ENCODE measurements at places on chromosomes 4 and X.

- DNase-seq = no peak
These were observed 77.0 kb upstream of the STX18 start for GRCh38 chr4:4618847-4619246.

DNA sequence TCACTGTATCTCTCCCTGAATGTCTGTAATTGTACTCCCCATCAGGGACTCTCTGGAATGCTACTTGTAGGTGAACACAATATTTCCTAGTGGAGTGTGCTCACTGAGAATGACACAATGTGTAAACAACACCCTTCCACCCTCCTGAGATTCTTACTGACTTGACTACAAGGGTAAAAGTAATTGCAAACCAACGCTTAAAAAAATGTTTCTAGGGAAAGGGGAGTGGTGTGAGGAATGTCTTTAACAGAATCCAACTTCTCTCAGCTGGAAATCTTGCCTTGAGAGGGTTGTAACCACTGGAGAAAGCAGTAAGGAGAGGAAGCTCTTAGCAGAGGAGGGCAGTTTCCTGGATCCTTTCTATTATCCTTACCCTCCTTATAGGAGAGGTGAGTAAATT is 5.1 kb upstream of the RAPGEF2 start:
- no peak for DNase-seq

GRCh38 chr4:129988957-129989356 is 893.0 kb downstream of the C4orf33 start:
- DNase-seq = no peak

GRCh38 chr4:102575369-102576129 is 74.4 kb downstream of the NFKB1 start:
- peak; percentile 34 for DNase-seq

DNA sequence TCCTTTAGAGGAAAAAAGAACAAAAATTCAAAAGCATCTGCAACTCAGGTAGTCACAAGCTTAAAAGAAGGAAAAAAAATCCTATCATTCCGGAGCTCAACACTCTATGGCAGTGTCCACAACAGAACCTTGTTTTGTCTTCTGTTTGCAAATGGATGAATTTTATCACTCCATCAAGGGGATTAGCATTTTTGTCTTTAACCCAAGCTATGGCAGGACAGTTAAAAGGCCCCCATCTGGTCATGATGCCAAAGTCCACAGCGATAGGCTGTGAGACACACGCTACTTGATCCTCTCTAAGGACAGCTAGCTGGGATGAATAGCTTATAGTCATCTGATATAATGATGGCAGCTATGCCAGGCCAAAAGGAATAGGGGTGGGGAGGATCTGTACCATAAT is 16.6 kb downstream of the AMER1 start:
- no peak for DNase-seq

DNA sequence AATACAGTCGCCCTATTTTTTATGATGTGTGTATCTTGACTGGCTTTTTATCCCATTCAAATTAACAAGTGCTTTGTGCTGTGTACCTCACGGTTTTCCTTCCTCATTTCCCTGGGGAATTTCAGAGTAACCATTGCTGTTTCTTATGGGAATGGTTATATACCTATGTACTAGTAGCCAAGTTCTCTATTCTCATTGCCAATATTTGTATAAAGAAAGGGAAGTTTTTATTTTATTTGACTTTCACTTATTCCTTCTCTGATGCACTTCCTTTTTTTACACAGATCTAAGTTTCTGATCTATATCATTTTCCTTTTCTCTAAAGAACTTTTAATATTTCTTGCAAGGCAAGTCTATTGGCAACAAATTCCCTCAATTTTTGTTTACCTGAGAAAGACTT is 181.3 kb downstream of the SOWAHB start:
- no peak for DNase-seq

GRCh38 chr4:109234596-109234995 is 67.9 kb downstream of the COL25A1 start:
- no peak for DNase-seq

DNA sequence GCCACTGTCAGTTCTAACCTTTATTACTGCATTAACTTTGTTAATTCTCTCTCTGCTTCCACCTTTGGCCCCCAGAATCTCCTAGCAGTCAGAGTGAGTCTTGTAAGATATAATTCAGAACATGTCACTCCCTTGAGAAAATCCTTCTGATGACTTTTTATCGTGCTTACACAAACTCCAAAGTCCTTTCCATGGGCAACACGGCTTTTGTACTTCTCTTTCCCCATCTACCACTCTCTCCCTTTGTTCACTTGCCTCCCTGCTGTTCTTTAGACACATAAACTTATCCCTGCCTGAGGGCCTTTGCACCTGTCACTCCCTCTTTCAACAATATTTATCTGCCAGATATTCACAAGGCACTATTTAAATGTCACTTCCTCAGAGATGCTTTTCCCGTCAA is 64.8 kb downstream of the MAOB start:
- no peak for DNase-seq

GRCh38 chr4:21882051-21882839 is 66.3 kb downstream of the KCNIP4 start:
- DNase-seq = peak; percentile 64
